CD4-positive, alpha-beta T cell treated with Interleukin-12 subunit alpha and Interleukin-12 subunit beta, for 1 hour (primary cell): ENCODE measurements at places on chromosomes 6 and 20.

- DNase-seq = no peak
Measured at GRCh38 chr6:4308364-4308763, 173.0 kb upstream of the ECI2 start.

DNA sequence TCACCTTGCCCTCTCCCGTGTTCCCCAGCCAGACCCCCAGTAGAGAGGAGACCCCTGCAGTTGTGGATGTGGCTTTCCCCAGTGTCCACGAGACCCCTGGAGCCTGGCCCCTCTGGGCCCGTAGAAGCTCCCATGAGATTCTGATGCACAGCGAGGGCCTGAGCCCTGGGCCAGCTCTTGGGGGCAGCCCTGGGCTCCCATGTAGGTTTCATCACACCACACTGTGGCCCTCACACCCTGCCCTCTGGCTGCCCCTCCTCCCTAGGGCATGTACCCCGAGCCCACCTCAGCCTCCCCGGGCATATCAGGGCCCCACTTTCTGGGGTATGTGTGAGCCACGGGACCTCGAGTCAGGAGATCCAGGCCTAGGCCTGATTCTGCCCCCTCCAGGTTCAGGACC lies 7.0 kb upstream of the CHRNA4 start:
- DNase-seq = no peak

DNA sequence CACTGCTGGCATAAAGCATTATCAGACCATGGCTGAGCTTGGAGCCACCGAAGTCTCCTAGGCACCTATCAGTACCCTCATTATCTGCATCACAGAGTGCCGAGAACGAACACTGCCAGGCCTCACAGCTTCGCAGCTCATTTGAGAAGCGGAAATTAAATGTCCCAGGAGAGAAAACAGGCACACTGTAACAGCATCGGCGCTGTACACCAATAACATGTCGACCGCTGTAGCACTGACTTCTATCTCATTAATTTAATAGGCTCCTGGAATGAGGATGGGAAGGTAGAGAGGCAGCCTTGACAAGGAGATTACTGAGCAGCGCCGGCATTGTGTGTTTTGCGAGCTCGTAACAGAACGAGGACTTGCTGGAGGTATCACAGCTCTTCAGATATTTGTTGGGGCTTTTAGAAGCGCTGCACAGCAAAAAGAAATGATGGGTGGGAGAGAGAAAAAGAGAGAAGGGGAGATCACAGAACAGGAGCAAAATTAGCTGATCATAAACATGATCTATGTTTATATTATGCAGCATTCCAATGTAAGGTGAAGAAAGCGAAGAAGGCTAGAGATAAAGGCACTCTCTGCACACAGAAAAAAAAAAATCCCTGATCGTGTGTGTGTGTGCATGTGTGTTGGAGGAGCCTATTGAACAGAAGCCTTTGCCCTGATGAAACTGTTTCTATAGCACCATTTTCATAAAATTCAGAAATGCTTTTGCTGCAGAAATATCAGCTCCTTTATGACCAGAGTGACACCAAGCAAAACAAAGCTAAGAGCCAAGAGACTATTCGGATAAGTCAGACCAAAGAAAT lies 29.2 kb downstream of the ID4 start:
- DNase-seq = no peak

DNA sequence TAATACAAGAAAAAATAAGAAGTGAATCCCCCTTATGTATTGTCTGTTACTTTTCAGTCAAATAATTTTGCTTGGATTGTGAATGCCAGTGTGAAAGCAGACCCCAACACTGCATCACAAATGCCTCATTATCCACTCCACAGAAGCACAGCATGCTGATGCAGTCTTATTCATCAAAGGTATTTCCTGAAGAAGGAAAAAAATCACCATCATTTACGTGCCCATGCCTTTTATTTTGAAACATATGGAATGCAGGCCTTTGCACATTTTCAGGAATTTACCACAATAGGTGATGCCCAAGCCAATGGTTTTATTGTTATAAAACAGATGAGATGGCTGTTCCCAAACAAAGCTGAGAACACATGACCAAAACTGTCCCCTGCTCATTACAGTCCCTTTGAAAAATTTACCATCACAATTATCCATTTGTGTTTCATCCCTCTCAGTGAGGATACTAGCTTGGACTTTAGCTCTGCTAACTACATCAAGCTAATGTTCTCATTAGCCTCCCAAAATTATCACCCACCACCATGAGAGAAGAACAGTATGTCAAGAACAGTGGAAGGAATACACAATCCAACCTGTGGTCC lies 180.6 kb upstream of the HTR1E start:
- no peak for DNase-seq

DNA sequence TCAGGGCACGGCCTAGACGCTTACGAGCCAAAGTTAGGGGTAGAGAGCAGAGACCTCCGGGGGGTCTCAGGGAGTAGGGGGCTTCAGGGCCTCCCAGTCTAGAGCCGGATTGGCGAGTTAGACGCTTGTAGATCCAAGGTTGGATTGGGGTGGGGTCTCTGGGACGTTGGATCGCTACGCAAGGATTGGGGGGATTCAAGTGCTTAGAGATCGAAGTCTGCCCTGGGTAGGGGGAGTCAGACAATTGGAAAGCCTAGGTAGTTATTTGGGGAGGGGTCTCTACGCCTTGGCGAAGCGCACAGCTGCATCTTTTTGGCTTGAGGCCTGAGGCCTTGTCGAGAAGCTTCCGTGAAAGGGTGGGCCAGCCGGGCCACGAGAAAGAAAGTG lies 469 bp downstream of the STX16 start:
- no peak for DNase-seq

- no peak for DNase-seq
Measured at GRCh38 chr6:74320715-74321114, 624.7 kb downstream of the CD109 start.

GRCh38 chr6:138489846-138490245 lies 9.4 kb downstream of the NHSL1 start:
- no peak for DNase-seq

- DNase-seq = peak; percentile 64
Measured at GRCh38 chr6:31203345-31203979, 33.0 kb upstream of the POU5F1 start.

DNA sequence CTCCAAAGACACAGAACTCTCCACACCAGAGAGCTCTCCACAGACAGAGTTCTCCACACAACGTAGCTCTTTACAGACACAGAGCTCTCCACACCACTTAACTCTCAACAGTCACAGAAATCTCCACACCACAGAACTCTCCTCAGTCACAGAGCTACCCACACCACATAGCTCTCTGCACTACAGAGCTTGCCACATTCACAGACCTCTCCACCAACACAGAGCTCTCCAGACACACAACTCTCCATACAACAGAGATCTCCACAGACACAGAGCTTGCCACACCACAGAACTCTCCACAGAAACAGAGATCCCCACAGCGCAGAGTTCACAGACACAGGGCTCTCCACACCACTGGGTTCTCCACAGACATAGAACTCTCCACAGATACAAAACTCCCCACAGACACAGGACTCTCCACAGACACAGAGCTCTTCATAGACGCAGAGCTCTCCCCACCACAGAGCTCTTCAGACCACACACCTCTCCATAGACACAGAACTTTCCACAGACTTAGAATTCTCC lies 52.5 kb downstream of the ERMARD start:
- DNase-seq = no peak

DNA sequence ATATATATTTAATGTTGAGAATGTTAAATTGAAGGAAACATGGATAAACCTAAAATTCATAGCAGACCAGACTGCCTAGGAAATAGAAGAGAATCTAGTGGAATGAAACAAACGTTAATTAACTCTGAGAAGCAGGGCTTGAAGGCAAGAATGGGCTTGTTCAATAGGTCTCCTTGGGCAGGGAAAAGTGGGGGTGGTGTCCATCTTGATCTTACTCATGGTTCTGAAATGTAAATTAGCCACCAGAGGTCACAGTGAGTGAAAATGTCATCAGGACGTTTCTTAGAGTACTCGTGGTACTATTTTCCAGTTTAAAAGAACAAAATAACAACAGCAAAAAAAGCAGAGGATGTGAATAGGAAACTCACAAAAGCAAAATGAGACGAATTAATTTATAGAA lies 66.8 kb upstream of the BTBD3 start:
- DNase-seq = no peak

DNA sequence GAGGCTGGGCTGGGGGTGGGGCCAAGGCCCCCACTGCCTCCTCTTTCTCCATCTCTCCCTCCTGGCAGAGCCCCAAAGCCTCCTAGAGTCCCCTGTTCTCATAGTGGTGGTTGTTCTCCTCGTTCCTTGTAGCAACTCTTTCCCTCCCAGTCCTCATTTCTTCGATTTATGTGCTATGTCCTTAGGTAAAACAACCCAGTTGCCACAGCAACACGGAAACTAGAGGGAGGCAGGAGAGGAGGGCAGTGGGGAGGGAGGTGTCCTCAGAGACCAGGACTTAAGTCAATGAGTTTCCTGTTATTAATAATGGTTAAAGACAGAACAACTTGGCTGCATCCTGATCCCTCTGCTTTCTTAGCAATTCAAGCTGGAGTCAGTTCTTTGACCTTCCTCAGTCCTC lies 161.0 kb downstream of the INSM1 start:
- no peak for DNase-seq

DNA sequence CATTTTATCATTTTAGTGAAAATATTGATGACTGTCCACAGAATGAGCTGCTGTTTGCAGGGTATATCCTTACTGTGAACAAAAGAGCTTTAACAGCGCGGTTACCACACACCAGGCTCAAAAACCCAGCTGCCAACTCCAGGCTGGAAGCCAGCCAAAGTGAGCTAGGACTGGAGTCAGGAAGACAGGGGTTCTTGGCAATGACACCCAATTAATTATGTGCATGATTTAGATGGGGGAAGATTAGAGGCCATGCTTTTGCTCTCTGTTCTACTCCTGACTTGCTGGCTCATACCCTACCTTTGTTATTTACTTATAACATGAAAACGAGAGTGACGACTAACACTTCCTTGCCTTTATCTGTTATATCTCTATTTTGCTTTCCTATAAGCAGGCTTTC lies 128.9 kb upstream of the SHLD1 start:
- no peak for DNase-seq

DNA sequence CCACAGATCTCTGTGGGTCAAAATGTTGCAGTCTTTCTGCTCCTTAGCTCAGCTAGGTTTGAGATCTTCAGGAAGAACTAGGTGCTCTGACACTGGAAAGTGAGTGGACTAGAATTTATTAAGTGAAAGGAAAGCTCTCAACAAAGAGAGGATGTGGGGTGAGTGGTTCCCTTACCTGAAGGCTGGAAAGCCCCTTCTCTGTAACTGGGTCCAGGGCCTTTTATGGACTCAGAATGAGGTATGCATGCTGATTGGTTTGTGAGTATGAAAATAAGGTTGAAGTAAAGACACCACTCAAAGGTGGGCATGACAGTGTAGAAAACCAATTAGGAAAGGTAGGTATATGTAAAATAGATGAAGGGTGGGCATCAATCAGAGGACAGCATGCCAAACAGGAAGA lies 485.5 kb downstream of the CD109 start:
- no peak for DNase-seq

DNA sequence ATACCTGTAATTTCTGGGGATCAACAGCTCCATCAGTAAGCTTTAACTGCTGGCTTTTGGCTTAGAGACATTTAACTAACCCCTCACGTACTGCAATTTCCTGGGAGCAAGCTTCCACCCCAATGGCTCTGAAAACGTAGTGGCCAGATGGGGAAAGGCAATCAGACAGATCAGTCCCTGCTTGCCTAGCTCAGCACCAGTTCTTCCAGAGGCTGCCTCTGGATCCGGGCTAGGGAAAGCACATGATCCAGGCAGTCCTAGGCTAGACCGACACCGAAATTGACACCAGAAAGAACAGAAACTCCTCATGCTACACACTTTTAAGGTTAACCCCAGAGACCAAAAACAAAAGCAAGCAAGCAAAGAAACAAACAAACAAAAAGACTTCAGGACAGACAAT lies 13.3 kb downstream of the PREP start:
- no peak for DNase-seq
